ENCODE measurements at places on chromosomes 16 and 17.

DNA sequence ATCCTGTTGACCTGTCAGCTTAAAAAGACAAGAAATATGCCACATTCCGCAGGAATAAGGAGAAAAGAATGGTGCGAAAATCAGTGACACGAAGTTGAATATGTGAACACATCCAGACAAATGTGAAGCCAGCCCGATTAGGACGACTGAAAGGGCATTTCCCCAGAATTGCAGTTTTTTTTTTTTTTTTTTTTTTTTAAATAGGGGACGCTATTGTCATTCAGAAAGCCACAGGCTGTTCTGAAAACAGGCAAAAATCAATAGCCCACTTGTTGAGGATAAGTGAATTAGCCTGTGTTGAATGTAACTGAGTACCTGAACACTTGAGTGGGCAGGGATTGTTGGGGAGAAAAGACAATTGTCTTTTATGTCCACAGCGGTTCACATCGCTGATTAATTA, 507.1 kb downstream of the WWOX start:
- no peak for DNase-seq

DNA sequence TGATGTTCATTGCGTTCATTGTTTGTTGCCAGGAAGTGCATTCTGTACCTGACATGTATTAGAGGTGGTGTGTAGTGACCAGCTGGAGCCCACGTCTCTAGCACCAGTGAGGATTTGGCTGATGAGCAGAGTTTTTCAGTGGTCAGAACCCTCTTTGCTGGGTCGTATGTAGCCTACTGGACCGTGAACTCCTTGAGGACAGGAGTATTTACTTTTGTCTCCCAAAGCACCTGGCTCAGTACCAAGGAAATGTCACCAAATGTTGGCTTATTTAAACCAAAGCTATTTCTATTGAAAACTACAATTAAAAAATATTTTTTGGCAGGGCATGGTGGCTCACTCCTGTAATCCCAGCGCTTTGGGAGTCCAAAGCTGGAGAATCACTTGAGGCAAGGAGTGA, 262.7 kb downstream of the SNX29 start:
- DNase-seq = no peak

GRCh38 chr17:66290101-66290722, 12.2 kb upstream of the PRKCA start:
- DNase-seq = no peak

DNA sequence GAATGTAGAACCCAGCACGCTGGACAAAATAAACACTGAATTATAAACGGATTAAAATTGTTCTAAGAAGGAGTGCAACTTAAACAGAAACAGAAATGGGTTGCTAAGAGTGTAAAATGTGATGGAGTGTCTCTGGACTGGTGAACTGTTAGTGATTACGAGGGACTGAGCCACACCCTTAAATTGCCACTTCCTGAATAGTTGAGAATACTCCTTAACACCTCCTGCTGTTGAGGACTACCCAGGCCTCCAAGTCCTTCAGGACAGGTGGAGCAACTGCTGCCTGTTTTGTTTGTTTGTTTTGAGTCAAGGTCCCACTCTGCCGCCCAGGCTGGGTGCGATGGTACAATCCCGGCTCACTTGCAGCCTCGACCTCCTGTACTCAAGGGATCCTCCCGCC, 25.8 kb upstream of the IRF8 start:
- no peak for DNase-seq

GRCh38 chr17:65389949-65390348, 171.5 kb downstream of the AXIN2 start:
- DNase-seq = no peak

- no peak for DNase-seq
Measured at GRCh38 chr17:74245145-74245831, 28.7 kb upstream of the DNAI2 start.

DNA sequence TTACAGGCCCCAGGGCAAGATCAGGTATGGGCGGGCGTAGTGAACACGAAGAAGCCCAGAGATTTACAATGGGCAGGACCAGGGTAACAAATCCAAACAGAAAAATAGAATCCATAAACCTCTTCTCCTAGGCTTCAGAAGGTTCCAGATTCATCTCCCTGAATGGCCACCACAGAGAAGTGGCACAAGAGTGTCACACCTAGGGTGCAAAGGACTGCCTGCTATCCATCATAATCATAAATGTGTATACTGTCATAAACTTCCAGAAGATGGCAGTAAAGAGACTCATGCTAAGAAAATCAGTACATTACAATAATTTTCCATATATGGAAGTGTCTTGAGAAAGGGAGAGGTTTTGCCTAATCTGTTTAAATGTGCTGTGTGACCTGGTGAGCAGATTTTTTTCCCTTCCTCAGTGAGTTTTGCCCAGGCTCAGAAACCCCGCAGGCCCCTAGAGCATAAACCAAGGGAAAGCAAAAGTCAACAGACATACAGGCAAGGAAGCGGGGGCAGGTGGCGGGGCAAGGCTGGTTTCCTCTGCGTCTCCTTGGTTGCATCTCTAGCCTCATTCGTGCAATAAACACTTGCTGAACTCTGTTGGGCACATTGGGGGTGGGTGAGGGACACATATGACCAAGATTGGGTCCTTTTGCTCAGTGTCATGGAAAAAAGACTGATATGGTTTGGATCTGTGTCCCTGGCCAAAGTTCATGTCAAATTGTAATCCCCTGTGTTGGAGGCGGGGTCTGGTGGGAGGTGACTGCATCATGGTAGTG, 92.0 kb upstream of the CDH5 start:
- no peak for DNase-seq

DNA sequence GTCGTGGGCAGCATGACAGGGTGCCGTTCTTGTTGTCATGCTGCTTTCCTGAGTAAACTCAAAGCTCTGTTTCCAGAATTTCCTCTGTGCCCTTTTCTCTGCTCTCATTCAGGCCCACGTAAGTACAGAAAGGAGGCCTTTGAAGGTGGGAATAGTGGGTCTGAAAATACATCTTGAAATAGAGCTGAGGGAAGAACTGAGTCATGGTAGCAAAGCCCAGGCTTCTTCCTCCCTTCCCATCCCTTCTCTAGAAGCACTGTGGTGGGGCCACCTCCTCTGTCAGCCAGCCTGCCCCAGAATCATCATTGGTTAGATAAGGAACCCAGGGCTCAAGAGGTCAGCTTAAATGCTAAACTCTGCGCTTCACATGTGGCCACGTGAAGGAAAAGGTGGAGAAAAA, 9.4 kb downstream of the CTRL start:
- DNase-seq = no peak

DNA sequence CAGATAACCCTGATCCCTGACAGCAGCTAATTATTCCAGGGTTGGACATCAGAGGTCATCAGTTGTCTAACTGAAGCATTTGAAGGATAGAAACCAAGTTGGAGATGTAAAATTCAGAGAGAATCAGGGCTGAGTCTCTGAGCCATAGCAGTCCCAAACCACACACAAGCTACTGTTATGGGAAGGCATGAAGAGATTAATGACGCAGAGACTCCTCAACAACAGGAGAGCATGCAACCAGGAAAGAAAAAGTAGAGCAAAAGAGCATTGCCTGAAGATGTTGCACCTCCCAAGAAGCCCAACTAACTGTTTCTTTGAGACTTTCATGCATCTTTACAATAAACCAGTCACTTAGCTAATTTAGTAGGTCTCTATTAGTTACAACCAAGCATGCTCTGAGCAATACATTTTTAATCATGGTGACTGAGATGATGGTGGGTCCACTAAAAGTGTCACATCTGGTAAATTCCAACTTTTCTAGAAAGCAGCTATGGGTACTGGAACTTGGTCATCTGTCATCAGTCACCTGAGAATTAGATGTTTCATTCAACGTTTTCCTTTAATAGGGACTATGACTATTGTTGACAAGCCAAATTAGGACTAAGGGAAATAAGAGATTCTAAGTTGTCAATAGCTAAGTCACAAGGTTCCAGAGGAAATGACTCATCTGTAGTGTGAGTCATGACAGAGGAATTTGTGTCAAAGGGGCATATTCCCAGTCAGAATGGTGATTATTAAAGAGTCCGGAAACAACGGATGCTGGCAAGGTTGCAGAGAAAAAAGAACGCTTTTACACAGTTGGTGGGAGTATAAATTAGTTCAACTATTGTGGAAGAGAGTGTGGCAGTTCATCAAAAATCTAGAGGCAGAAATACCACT, 239.8 kb downstream of the CHD9NB start:
- no peak for DNase-seq

DNA sequence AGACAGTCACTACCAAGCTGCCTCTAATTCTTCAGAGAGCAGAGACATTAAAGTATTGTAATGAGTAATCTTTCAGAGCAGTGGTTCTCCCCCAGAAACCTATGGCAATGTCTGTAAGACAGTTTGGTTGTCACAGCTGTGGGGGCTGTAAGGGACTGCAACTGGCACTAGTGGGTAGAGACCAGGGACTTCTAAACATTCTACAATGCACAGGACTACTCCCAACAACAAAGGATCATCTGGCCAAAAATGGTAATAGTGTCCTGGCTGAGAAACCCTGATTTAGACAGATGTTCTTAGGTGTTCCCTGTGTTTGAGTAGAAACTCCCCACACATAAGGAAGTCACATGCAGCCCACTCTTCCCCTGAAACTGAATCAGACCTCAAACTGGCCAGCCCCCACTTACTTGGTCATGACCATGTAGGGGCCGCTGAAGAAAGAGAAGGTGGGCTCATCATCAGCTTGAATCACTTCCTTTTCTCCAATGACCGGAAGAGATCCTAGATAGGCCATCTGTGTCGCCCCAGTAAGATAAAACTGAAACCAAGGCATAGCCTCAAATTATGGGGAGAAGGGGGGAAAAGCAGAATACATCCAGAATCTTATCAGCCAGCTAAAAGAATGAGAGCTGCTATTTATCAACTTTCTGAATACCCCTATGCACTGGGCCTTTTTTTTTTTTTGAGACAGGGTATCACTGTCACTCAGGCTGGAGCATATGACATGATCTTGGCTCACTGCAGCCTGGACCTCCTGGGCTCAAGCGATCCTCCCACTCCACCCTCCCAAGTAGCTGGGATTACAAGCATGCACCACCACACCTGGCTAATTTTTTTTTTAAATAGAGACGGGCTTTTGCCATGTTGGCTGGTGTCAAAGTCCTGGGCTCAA, 75.8 kb downstream of the TEX14 start:
- no peak for DNase-seq

DNA sequence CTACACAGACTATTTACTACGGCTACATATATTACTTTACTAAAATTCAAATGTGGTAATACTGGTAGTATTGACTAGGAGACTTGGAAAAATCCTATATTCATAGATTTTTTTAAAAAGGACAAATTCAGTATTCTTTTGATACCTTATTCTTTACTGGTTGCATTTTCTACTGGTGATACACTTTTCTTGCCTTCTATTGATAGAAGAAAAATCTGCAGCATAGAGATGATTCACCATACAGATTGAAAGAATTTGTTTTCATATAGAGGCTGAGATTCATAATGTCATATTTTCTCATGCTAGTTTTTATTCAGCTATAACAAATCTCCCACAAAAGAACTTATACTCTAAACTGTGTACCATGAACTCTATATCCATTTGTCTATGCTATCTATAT, 195.4 kb upstream of the C17orf78 start:
- no peak for DNase-seq

GRCh38 chr17:36533935-36534839, 481 bp downstream of the MYO19 start:
- DNase-seq = peak; percentile 72

- no peak for DNase-seq
Measured at GRCh38 chr16:64211331-64211730, 910.5 kb downstream of the CDH11 start.

DNA sequence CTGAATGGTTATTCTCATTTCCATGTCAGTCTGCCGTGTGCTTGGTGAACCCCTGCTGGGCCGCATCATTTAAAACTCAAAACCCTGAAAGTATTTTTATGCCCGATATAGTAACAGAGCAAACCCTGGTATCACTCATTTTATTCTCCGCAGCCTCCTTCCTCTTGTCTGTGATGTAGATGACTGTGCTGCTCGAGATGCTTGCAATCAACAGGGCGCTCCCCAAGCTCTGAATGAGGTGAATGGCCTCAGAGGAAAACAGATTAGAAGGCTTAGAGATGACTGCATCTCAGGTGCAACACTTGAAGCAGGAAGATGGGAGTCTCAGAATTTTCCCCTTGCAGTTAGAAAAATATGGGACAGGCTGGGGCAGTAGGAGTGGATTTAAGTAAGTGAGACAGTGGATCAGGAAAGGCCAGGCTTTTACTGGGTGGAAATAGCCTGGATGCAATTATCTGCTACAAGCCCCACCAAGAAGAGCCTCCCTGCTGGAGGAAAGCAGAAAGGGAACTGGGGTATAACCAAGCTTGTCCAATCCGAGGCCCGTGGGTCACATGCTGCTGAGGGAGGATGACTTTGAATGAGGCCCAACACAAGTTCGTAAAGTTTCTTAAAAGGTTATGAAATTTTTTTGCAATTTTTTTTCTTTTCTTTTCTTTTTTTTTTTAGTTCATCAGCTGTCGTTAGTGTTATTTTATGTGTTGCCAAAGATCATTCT, 166.9 kb downstream of the CDH13 start:
- no peak for DNase-seq

DNA sequence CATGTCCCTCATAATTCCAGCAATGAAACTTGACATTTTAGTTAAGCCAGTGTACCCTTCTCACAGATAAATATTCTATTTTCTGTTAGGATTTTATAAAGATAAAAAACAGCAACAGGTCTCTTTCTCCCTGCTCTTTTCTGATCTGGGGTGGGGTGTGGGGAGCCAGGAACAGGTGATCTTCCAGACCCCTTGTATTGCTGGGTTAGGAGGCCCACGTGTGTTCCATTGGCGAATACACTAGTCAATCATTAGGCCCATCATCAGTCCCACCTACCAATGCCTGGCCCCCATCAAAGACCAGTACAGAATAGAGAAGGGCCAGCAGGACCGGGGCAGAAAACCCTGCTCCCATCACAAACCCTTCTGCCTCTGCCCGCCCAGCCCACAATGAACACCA, 40.3 kb upstream of the TOB1 start:
- DNase-seq = peak; percentile 32

- peak; percentile 80 for DNase-seq
Measured at GRCh38 chr16:80931801-80932707, 74.6 kb downstream of the CMC2 start.

DNA sequence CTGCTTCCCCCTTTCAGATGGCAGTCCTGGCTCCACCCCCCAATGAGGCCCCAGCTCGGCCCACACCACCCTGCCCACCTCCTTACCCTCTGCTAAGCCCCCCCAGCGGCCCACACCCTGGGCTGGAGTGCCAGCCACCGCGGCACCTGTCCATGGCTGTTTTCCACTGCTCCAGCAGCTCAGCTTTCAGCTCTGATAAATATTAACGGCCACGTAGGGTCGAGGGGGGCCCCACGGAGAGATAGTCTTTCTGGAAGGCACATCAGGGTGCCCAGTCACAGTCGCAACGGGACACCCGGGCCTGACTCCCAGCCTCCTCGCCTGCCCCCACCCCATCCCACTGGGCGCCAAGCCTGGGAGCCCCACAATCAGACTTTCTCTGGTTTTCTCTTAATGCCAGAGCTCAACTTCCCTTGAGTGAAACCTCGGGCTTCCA, 46.5 kb upstream of the CIBAR2 start:
- DNase-seq = no peak

Data from aorta (tissue), 5 donors.